ENCODE measurements at places on chromosomes 1 and 21.

- no peak for DNase-seq
Measured at GRCh38 chr1:15475752-15476314, at the start of gene CELA2B. Gene CELA2B (plus strand): TSS chr1:15476104. CDS start chr1:15476126, 22 bp downstream.

GRCh38 chr21:39263372-39263771 lies 50.1 kb downstream of the BRWD1 start:
- DNase-seq: peak; percentile 32

- DNase-seq: no peak
Measured at GRCh38 chr1:184739796-184740195, 14.9 kb downstream of the EDEM3 start.

GRCh38 chr1:59357645-59358320 lies 60.9 kb downstream of the FGGY start:
- no peak for DNase-seq

DNA sequence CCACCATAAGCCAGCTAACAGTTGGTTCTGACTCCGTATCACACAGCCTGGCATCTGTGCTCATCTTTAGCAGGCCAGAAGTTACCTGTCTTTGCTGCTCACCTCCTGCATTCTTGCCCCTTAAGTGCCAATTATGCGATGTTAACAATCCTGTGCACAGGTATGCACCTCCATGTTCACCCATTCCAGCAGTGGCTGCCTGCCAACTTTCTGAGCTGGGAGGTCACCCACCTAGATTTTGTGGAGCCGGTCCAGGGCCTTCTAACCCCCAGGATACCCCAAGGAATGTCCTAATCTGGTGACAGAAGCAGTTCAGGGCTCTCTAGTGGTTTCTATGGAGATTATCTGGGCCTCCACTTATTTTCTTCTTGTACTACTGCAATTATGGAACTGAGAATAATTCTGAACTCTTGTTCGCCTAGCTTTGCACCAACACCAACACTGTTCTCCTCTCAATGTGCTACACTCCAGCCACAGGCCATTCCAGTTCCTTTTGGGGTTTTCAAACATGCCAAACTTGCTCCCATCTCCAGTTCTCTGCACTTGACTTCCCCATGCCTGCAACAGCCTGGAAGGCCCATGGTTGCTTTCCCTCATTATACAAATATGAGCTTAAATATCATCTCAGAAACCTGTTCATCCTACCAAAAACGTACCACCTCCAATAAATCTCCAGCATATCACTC lies 9.0 kb downstream of the BCAR3 start:
- DNase-seq: no peak

DNA sequence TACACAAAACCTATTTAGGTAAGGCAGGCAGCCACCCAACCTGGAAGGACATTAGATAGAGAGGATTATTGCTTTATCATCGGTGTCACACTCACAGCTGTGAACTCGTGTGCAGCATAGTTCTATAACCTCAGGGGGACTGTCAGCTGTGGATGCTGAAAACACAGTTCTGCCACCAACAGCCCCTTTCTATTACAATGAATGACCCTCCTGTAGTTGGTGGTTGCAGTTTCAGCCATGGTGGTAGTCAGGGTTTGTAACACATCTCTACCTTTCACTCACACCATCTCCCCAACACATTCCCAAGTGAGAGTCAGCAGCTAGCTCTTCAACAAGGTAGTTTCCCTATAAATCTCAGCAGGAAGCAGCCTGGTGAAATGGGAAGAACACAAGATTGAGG lies 136.8 kb downstream of the ZC3H11B start:
- no peak for DNase-seq

DNA sequence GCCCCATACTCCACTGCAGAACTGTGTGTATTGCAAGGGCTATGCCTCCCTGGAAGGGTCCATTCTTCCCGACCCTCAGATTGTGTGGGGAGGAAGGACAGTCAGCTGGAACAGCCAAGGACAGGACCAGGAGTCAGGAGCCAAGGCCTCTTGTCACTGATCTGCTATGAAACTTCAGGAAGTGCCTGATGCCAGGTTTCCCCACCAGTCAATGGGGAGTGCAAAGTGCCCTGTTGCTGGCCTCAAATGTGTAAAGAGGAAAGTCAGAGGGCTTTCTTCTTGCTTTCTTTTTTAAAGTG lies 168.8 kb downstream of the GRIK3 start:
- DNase-seq: no peak

DNA sequence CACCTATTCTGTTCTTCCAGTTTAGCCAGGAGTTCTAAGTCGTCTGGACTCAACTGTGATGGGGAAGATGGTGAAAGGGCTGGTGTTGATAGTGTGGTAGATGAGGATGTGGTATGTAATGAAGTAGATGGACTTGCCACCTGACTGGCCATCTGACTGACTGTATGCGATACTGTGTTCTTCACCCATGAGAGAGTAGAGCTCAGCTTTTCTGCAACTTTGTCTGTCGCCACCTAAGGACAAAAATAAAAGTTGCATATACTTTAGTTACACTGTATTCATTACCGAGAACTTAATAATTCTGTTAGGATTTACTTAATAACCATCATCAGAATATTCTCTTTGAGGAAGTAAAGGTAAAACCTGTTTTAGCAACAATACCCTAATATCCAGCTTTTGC lies 48.5 kb downstream of the EVI5 start:
- DNase-seq: peak; percentile 24

DNA sequence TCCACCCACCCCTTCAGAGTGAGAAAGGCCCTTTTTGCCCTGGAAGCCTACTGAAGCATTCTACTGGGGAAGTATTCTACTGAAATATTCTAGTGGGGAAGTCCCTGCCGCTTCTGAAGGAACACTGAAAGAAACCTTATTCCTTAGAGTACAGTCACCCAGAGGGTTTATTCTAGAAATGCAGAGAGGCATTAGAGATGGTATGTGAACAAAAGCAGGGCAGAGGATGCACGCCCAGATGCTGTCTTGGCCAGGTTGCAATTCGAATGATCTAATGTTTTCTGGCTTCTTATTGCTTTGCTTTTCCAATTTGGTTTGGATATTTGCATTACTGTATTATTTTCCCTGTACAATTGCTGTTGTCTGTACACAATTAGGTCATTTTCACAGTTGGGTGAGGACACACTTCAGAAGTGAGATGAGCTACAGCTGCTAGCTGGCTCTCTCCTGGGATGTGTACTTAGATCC lies 37.1 kb downstream of the CCN1 start:
- DNase-seq: peak; percentile 93

All from iris pigment epithelial cell (primary cell).